Suprapubic skin (tissue), 4 donors: ENCODE measurements at places on chromosomes 1 and 21.

- no peak overlapping the region for H3K4me3 ChIP-seq
- H3K27ac ChIP-seq: no peak overlapping the region
- no peak for DNase-seq
Observed at GRCh38 chr1:84735483-84735882, 45.2 kb upstream of the SSX2IP start.

GRCh38 chr1:198520524-198521254, 19.8 kb downstream of the ATP6V1G3 start:
- H3K27ac ChIP-seq: no peak overlapping the region
- DNase-seq: no peak
- no peaks in the 10 kb centered on the region for H3K4me1 ChIP-seq
- no peak overlapping the region for H3K4me3 ChIP-seq
- no peaks in the 10 kb centered on the region for H3K36me3 ChIP-seq

DNA sequence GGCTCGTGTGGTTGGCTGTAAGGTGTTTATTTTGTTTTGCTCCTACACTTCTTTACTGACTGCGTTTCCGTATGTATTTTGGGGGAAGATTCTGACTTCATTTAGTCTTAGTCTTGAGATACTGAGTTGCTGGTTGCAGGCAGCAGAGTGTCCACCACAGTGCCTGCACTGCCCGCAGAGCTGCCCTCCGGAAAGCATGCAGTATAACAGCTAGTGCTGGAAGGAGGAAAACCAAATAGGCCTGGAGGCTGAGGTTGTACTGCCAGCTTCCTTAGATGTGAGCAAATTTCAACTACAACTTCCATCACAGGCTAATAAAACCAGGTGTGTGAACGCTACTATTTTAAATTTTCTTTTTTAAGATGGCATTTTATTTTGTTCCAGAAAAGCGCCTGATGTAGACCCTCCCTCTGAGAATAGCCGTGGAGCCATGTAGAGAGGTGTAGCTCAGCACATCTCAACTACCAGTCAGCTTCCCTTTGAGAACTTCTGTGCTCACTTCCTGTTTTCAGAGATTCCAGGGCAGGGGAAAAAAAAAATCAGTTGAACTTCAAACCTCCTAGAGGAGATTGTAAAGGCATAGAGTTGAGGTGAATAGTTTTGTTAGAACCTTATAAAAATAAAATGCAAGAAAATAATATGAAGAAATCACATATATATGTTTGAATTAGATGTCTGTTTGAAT, 17.6 kb downstream of the LMO4 start:
- no peak overlapping the region for H3K4me3 ChIP-seq
- no peaks in the 10 kb centered on the region for H3K27me3 ChIP-seq
- peaks cover 50% of the 10 kb centered on the region for H3K36me3 ChIP-seq
- H3K27ac ChIP-seq: no peak overlapping the region

- peaks cover 54% of the 10 kb centered on the region for H3K27me3 ChIP-seq
- no peak overlapping the region for H3K27ac ChIP-seq
- no peak overlapping the region for H3K4me3 ChIP-seq
- no peaks in the 10 kb centered on the region for H3K36me3 ChIP-seq
- no peaks in the 10 kb centered on the region for H3K4me1 ChIP-seq
Observed at GRCh38 chr1:36842448-36842847, 191.9 kb downstream of the GRIK3 start.

GRCh38 chr1:178898401-178898800, 27.5 kb upstream of the ANGPTL1 start:
- no peaks in the 10 kb centered on the region for H3K27me3 ChIP-seq
- no peaks in the 10 kb centered on the region for H3K4me1 ChIP-seq
- no peak overlapping the region for H3K4me3 ChIP-seq
- no peak for DNase-seq
- H3K36me3 ChIP-seq: peaks cover 9% of the 10 kb centered on the region
- no peak overlapping the region for H3K27ac ChIP-seq

DNA sequence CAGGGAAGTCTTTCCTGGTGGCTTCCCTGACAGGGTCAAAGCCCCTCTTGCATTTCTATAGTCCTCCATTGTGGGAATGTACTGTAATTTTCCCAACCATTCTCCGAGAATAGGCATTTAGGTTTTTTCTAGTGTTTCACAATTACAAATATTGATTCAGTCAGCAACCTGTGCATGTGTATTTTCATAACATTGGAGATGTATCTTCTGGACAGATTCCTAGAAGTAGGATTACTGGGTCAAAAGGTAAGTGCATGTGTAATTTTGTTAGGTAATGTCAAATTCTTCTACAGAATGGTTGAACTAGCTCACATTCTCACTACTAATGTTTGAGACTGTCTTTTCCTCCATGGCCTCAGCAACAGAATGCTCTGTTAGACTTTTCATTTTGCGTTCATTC, 8.3 kb upstream of the PLA2G2A start:
- H3K36me3 ChIP-seq: no peaks in the 10 kb centered on the region
- H3K27me3 ChIP-seq: no peaks in the 10 kb centered on the region
- no peak for DNase-seq
- no peak overlapping the region for H3K27ac ChIP-seq

DNA sequence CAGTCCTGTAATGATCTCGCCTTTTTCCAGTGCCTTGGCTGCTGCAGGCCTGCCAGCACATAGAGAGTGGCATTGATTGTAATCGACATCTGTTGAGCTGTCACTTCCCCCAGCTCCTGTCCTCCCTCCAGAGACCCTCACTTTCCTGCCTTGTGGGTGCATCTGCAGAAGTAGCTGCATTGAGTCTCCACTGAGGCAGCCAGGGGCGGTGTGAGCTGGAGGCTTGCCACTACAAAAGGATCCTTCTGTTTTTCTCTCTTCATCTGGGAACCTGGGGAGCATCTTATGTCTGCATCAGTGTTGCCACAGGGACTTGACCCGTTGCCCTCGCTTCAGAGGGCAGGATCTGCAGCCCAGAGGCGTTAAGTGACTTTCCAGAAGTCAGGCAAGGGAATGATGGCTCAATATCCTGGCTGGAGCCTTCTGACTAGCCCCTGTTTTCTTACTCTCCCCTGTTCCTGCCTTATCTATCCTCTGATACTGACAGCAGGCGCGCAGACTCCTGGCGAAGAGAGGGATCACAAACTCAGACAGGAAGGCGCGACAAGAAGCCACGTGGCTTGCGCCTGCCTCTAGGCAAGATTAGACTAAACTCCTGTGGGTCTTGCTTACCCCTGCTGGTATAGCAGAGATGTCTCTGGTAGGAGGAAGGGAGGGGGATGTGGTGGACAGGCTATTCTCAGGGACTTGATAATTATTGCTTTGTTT, 13.3 kb upstream of the FMOD start:
- H3K27me3 ChIP-seq: no peaks in the 10 kb centered on the region
- DNase-seq: no peak
- H3K4me3 ChIP-seq: no peak overlapping the region

- DNase-seq: no peak
- no peaks in the 10 kb centered on the region for H3K36me3 ChIP-seq
- no peaks in the 10 kb centered on the region for H3K27me3 ChIP-seq
- no peak overlapping the region for H3K4me3 ChIP-seq
- H3K27ac ChIP-seq: no peak overlapping the region
Observed at GRCh38 chr1:96236156-96236739, 485.3 kb upstream of the PTBP2 start.

GRCh38 chr21:15293240-15293639, 228.4 kb upstream of the NRIP1 start:
- DNase-seq: no peak
- H3K27ac ChIP-seq: no peak overlapping the region
- peaks cover 6% of the 10 kb centered on the region for H3K4me1 ChIP-seq
- no peaks in the 10 kb centered on the region for H3K36me3 ChIP-seq

- peaks cover 12% of the 10 kb centered on the region for H3K4me1 ChIP-seq
- no peak overlapping the region for H3K27ac ChIP-seq
- H3K27me3 ChIP-seq: no peaks in the 10 kb centered on the region
- no peak for DNase-seq
- H3K36me3 ChIP-seq: no peaks in the 10 kb centered on the region
Observed at GRCh38 chr1:212186427-212187207, 98.6 kb upstream of the PPP2R5A start.

DNA sequence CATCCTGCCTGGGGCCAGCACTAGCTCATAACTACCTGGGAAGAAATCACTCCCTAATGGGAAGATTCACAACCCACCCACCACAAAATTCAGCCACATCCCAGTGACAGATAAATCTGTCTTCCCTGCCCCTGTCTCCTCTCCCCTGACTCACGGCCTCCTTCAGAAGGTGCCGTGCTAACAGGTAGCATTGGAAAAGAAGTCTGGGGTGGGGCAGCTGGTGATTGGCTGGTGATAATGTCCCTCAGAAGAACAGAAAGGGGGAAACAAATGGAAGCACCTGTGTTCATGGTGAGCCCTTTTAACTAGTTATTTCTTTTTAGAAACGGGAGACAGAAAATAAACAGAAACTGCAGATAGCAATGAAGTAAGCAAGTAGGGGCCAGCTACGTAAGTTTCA, 29.1 kb downstream of the ITPKB start:
- no peak overlapping the region for H3K4me3 ChIP-seq
- H3K4me1 ChIP-seq: peaks cover 45% of the 10 kb centered on the region
- H3K27me3 ChIP-seq: no peaks in the 10 kb centered on the region
- H3K27ac ChIP-seq: peak overlapping the region; percentile 13
- no peaks in the 10 kb centered on the region for H3K36me3 ChIP-seq
- no peak for DNase-seq

GRCh38 chr1:207172885-207173284, 68.9 kb downstream of the C4BPA start:
- H3K4me3 ChIP-seq: no peak overlapping the region
- no peaks in the 10 kb centered on the region for H3K36me3 ChIP-seq
- no peaks in the 10 kb centered on the region for H3K4me1 ChIP-seq
- no peak overlapping the region for H3K27ac ChIP-seq
- DNase-seq: no peak
- H3K27me3 ChIP-seq: no peaks in the 10 kb centered on the region

DNA sequence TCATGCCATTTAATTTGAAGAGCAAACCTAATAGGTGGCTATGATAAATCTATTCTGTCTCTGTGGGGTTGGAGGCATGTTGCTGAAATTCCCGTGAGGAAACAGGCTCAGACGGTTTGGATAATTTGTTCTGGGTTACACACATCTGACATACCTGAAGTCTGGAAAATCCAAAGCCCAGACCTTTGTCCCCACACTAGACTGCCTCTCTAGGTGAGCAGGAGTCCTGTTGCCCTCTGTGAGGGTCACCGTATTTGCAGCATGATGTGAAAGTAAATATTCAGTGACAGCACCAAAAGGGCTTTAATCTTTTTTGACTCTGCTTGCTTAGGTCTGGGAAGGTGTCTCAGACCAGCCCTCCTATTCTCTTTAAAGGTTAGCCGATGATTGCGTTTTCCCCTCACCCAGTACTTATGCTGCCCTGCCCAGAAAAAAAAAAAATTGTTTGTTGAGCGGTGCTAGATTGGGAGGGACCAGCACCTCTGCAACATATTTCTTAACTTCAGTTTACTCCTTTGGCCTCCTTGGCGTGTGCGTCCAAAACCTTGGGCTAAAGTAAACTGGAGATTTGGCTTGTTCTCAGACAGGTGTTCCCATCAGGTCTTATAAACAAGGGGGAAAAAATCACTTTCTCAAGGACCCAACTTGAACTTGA, 67.0 kb downstream of the CACHD1 start:
- H3K4me3 ChIP-seq: no peak overlapping the region
- no peaks in the 10 kb centered on the region for H3K27me3 ChIP-seq
- no peak for DNase-seq
- H3K36me3 ChIP-seq: no peaks in the 10 kb centered on the region
- H3K4me1 ChIP-seq: peaks cover 28% of the 10 kb centered on the region

DNA sequence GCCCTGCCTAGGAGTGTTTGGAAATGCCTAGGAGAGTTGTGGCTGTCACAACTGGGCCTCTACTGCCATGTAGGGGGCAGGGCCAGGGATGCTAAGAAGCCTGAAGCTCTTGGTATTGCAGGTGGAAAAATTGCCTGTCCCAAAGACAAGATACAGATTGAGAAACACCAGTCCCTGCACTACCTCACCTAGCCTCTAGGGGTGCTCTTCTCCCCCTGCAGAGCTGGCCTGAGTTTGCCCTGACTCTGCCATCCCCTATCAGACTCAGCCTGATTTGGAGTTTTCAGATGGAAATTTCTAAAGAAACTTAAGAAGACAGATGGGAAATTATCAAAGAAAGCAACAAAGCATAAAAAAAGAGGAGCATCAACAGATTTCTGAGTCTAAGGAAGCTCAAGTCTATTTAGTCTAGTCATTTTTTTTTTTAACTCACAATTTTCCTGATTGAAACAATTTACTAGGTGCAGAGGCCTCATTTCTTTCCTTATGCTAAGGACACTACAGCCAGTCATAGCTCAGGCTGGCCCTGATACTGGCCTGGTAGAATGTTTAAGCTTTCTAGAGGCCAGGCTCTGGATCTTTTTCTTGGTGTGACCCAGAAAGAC, 61.4 kb upstream of the LRRN2 start:
- H3K27me3 ChIP-seq: peaks cover 13% of the 10 kb centered on the region
- no peak for DNase-seq
- H3K4me1 ChIP-seq: peaks cover 6% of the 10 kb centered on the region
- H3K27ac ChIP-seq: no peak overlapping the region

GRCh38 chr1:147822292-147822691, 61.9 kb upstream of the GJA5 start:
- peaks cover 3% of the 10 kb centered on the region for H3K27me3 ChIP-seq
- no peaks in the 10 kb centered on the region for H3K36me3 ChIP-seq
- no peak overlapping the region for H3K4me3 ChIP-seq
- DNase-seq: no peak
- H3K4me1 ChIP-seq: no peaks in the 10 kb centered on the region

DNA sequence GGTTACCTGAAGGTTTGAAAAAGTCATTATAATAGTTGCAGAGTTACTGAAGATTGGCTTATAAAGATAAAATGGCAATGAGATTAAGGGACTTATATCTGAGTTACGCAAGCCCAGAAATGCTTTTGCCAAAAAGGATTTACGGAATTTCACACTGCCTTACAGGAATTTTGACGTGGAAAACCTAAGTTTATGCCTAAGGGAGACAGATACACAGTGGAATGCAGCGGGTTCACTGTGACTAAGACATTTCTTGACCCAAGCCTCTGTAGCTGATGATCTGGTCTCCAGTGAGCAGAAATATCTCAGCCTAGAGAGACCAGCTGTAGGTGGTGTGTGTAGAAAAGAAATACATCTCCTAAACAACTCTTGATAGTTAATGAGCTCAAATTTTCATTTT, 10.1 kb upstream of the EXO1 start:
- H3K36me3 ChIP-seq: no peaks in the 10 kb centered on the region
- peaks cover 4% of the 10 kb centered on the region for H3K27me3 ChIP-seq
- no peak overlapping the region for H3K4me3 ChIP-seq
- no peak for DNase-seq

DNA sequence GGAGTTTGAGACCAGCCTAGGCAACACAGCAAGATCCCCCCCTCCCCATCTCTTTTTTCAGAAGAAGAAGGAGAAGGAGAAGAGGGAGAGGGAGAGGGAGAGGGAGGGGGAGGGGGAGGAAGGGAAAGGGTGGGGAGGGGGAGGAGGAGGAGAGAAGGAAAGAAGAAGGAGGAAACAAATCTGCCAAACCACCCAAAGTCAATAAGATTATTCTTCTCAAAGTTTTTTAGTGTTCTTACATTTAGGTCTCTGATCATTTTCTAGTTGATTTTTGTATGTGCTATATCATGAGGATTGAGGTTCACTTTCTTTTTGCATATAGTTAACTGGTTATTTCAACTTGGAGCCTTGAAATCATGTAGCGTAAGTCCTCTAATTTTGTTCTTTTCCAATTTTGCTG, 56.3 kb downstream of the VPS26C start:
- DNase-seq: no peak
- H3K27ac ChIP-seq: no peak overlapping the region
- no peak overlapping the region for H3K4me3 ChIP-seq
- no peaks in the 10 kb centered on the region for H3K36me3 ChIP-seq
- H3K4me1 ChIP-seq: peaks cover 22% of the 10 kb centered on the region

GRCh38 chr1:226549094-226549936, 751 bp downstream of the STUM start:
- H3K27ac ChIP-seq: peak overlapping the region; percentile 42
- peak overlapping the region; percentile 58 for H3K4me3 ChIP-seq
- no peaks in the 10 kb centered on the region for H3K36me3 ChIP-seq
- DNase-seq: no peak
